ENCODE measurements at places on chromosomes 2 and 18.

GRCh38 chr2:141260911-141261310, 869.9 kb downstream of the LRP1B start:
- DNase-seq = no peak

- DNase-seq = no peak
These were observed 107.6 kb downstream of the HAUS1 start for GRCh38 chr18:46211816-46212215.

DNA sequence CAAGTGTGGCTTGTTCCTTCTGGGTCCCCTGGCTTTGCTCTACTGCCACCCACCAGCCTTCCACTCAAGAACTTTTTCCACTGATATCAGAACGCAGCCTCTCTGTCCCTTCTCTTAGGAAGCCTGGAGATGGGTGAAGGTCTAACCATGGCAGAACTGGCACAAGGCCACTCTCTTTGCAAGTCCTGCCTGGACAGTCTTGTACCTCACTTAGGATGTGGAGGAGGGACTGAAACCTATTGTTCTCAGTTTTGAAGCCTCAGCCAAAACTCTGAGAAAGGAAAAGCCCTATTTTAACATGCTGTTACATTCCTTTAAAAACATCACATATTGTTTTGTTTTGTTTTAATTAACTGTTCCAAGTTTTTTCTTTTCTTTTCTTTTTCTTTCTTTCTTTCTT, 58.9 kb upstream of the NCOA1 start:
- no peak for DNase-seq

- DNase-seq = no peak
These were observed 86.2 kb upstream of the SH3BP4 start for GRCh38 chr2:234865586-234865985.

All from stimulated activated CD4-positive, alpha-beta T cell treated with anti-CD3 and anti-CD28 coated beads, Interleukin-4, amount 100 ng/mL, for 24 hours (primary cell).